ENCODE measurements at places on chromosomes 1 and 21.
A peak's percentile ranks its signal among the peaks of the same experiment; 100 is the strongest.

DNA sequence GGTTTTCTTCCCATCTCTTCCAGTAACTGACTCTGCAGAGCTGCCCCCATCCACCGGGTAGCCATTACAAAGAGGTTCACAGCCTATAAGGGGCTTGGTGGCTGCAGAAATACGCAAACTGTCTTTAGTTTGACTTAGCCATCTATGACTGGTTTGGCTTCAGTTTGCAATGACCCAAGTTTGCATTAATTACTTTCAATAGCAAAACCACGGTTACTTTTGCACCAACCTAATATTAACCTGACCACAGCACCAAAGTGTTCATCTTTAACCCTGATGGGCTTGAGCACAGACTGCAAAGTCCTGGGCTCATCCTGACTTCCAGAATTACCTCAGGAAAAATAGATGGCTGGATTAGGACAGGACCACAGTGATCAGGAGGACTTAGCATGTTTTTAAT lies 2.2 kb upstream of the HAO2 start:
- no peak for DNase-seq

GRCh38 chr1:200168926-200169325 lies 141.4 kb downstream of the NR5A2 start:
- DNase-seq, result no peak

GRCh38 chr1:98323388-98323787 lies 338.1 kb upstream of the SNX7 start:
- DNase-seq, result no peak

DNA sequence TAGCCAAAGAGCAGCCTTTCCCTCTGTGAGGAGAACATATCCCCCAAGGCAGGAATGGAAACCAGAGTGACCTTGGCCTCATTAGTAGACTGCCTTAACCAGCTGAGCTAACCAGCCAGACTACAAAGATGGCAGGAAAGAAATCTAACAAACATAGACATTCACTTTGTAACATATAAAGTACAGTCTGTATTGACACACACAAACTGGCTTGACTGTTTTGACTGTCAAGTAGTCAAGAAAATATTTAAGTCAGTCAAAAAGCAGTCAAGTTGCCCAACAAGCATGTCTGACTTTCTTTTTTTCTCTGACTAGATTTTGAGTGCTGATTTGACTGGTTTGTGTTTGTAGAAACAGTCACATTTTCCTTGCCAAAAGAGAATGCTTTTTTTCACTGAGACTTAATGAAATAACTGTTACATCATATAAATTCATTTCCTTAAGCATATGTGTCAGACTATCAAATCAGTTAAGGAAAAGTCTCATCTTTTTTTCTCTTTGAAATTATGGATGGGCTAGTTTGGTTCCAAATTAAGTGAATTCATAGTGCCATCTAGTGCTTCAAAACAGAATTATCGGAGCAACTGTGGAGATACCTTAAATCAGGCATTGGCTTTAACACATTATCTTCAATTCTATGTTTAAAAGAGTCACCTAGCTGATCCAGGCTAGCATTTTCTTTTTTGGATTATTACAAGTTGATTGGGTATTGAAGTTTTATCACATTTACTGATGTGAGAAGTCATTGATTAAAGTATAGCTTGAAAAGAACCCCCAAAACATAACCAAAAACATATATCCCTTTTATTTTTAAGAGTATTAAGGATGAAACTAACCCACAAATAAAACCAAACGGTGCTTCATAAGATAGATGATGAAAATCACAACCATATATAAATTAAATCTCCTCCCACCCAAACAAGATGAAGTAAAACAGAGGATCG lies 75.0 kb downstream of the ATP6V1G3 start:
- no peak for DNase-seq

DNA sequence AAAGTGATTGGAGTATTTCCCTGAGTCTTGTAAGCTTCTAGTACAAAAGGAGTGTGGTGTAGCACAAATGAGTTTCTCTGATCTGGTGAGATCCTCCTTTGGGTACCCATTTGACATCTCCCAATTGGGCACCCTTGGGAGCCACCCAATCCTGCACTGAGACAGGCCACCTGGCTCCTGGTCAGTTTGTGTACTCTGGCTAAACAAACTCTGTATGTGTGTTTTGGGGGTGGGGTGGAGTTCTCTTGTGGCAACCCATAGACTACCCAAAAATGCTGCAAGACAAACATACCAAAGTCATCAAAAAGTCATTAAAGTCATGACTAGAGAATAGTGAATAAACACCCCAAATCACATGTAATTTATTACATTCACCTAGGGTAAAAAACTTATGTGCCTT lies 8.4 kb upstream of the HIVEP3 start:
- no peak for DNase-seq

DNA sequence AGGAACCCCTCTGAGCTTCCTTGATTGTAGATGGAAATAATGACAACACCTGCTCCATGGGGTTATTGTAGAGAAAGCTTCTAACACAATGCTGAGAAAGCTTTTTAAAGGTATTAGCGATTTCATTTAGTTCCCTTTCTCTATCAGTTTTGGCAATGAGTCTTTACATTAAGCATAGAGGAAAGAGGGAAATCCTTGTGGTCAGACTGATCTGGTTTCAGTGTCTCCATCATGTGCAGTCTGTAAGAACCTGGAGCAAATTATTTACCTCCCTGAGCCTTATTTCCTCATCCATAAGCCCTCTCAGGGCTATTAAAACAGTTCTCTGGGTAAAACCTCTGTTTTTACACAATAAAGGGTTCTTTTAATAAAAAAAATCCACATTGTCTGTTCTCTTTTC lies 87.5 kb downstream of the FGGY start:
- no peak for DNase-seq

DNA sequence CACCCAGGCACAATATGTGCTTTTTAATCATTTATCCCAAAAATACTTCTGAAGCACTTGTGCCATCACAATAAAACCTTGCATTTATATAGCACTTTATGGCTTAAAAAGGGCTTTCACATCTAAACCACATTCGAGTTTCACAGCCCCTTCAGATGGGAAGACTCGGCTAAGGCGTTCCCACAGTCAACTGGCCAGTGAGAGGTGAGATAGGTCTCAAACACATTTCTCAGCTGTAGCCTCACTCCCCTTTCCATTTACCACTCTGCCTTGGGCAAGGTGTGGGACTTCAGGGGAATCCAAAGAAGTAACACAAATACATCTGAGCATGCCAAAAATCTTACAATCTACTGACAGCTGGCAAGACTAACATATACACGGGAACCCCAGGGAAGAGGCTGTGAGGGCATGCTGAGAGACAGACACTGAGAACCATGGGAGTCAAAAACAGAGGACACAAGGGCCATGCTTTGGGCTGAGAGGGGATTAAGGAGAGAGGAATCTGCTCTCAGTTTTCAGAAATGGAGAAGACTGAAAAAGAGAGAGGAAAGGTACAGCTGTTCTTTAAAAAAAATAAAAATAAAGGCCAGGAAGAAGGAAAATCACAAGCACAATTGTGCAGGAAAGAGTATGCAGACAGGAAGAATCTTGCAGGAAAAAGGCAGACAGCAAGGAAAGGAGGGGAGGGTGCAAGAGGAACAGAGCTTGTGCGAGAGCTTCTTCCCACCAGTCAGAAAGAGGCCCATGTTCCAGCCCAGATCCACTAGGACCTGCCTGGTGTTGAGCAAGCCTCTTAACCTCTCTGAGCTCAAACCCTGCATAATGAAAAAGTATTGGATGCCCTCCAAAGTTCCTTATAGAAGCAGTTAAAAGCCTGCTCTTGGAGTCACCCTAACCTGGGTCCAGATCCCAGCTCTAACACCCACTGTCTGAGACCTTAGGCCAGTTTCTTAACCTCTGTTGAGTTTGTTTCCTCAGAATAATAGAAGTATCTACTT lies 73.5 kb downstream of the JAK1 start:
- DNase-seq, result no peak

- DNase-seq, result peak; percentile 35
Observed at GRCh38 chr1:200336101-200336845, 73.6 kb downstream of the ZNF281 start.

DNA sequence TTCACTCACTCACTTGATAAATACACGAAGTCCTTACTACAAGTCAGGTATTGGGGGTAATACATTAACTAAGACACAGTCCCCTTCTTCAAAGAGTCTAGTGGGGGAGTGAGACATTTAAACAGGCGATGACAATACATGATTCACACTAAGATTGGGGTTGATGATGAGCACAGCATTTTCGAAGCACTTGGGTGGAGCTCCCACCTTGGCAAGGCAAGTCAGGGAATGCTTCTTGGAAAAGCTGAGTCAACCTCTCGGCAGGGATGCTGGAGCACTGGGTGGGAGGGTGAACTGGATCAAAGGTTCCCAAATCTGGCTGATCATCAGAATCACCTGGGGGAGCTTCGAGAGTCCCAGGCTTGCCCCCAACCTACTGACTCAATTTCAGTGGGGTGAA lies 57.9 kb upstream of the ENAH start:
- peak; percentile 82 for DNase-seq

- DNase-seq, result peak; percentile 24
Observed at GRCh38 chr1:230509281-230509977, 83.3 kb upstream of the PGBD5 start.

- no peak for DNase-seq
Observed at GRCh38 chr1:221350091-221350490, 391.8 kb downstream of the DUSP10 start.

GRCh38 chr1:181222972-181223505 lies 134.5 kb downstream of the IER5 start:
- no peak for DNase-seq

- no peak for DNase-seq
Observed at GRCh38 chr1:178102218-178102617, 8.3 kb downstream of the RASAL2 start.

DNA sequence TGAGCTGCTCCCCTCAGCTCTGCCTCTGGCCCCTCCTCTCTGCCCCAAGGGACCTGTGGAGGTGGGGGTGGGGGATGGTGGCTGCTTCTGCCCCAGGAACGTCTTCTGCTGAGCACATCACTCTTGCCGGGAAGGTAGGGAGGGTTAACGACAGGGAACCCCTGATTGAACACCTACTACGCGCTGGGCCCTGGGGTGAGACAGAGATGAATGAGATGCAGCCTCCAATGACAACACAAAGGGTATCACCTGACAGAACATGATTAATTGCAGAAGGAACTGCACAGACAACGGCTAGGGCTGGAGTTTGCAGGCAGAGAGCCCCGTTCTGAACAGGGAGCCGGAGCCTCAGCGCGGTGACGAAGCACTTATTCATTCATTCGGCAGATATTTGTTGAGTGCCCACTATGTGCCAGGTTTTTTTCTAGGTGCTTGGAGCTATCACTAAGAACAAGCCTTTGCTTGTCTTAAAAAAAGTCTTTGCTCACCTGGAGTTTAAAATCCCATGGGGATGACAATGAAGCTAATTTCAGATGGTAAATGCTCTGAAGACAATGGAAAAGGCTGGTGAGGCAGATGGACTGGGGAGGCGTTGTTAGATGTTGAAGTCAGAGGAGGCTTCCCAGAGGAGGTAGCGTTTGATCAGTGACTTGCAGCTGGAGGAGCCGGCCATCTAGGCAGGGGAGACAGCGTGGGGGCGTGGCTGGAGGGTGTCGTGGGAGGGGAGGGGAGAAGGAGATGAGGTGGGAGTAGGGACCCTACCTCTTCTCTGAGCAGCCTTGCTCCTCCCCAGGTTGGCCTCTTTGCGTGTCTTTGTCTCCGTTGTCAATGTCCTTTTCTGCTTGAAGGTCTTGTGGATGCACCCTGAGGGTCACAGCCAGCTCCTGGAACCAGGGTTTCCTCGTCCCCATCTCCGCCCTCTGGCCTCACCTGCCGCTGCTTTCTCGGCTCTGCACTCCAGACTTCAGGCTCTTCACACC lies 103.1 kb upstream of the CSF3R start:
- no peak for DNase-seq

GRCh38 chr21:34894401-34894800 lies 154.7 kb downstream of the RUNX1 start:
- DNase-seq, result no peak

DNA sequence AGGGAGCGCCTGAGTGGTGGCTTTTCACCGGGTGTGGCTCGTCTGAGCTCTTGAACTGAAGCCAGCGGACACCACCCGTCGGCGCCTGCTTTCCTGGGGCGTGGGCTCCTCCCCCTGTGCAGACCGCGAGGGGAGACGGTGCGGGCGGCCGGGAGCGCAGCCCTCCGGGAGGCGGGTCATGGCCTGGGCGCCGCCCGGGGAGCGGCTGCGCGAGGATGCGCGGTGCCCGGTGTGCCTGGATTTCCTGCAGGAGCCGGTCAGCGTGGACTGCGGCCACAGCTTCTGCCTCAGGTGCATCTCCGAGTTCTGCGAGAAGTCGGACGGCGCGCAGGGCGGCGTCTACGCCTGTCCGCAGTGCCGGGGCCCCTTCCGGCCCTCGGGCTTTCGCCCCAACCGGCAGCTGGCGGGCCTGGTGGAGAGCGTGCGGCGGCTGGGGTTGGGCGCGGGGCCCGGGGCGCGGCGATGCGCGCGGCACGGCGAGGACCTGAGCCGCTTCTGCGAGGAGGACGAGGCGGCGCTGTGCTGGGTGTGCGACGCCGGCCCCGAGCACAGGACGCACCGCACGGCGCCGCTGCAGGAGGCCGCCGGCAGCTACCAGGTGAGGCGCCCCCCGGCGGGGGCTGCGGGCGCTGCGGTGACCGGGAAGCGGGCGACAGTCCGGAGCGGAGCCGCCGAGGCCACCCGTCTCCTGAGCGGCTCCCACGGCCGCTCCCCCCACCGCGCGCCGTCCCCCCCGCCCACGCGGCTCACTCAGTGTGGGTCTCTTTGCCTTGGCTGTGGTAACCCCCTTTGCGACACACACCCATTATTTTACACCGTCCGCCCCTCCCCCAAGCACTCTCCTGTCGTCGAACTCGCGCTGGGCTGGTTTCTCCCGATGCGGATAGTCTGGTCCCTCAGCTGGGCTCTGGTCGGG lies at the start of gene TRIM58:
Gene TRIM58 (plus strand): TSS at position 119 of the 916 bp plus-strand sequence. CDS start 60 bp downstream, at position 179.
- DNase-seq, result no peak

All from H54 (cell line).